Hypothalamus (tissue), 51 donors: ENCODE measurements at places on chromosomes 5 and 9.

- DNase-seq: peak; percentile 65
Observed at GRCh38 chr9:69324549-69325401, at the start of gene ENTREP1. TSS of gene ENTREP1 (plus strand) at chr9:69325215. CDS start at chr9:69325310, 95 bp downstream.

DNA sequence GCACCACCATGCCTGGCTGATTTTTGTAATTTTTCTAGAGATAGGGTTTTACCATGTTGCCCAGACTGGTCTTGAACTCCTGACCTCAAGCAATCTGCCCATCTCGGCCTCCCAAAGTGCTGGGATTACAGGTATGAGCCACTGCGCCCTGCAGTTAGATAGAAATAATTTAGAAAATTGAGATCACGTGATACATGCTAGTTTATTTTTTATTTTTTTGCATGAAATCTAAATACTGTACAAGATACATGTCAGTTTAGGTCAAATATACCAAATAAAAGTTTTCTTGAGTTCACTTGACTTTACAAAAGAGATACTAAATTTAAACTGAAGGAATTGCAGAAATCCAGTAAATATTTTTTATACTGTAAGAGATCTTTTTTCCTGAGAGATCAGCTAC is 304.2 kb downstream of the YTHDC2 start:
- DNase-seq: no peak

DNA sequence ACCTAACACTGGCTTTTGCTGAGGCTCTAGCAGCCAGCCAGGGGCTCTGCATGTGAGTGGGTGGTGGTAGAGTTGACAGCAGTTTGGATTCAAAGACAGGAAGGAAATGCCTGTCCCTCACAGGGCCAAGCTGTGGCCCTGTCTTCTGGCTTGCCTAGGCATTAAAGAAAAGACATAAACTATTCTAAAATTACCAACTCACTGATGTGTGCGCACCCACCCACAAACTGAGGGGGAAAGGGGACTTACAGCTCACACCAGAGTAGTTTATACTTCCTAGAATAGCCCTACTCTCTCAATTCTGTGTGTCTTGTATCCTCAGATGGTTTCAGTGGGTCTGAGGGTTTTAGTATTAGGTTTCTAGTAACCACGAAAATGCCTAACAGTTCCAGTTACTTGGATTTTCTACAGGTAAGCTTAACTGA is 18.3 kb upstream of the IL13 start:
- no peak for DNase-seq

DNA sequence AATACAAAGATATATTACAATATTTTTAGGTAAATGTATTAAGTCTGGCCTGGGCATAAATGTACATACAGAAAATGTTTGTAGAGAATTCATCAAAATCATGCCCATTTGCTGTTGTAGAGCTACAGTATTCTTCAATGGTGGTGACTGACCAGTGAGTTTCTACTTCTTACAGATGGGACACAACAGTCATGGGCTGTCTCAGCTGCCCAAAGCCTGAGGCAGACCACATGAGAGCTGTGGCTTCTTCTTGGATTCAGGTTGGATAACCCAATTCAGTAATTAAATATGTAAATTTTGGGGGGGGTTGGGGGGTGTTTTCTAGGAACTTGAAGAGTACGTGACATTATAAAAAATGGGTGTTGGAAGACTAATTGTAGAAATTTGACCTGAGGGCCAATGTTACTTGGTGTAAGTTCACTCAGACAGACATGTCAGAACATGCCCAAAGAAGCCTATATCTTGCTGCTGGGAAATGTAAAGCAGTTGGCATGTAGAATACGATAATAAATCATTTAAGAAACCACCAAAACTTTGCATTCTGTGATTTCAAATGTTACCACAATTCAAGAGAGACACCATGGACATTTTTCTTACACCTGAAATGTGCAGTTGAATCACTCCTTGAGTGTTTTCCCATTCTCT is 17.9 kb downstream of the STARD4 start:
- DNase-seq: no peak

- DNase-seq: no peak
Observed at GRCh38 chr9:36046923-36047322, 10.2 kb downstream of the RECK start.

GRCh38 chr5:124274949-124275348 is 471.5 kb downstream of the ZNF608 start:
- DNase-seq: no peak

GRCh38 chr5:6468104-6468503 is 19.4 kb downstream of the UBE2QL1 start:
- no peak for DNase-seq

GRCh38 chr5:118553662-118554061 is 434.7 kb downstream of the DTWD2 start:
- DNase-seq: no peak

GRCh38 chr5:176659512-176659839 is 12.2 kb downstream of the TSPAN17 start:
- DNase-seq: no peak

- no peak for DNase-seq
Observed at GRCh38 chr5:115559524-115559923, 14.9 kb upstream of the FEM1C start.

DNA sequence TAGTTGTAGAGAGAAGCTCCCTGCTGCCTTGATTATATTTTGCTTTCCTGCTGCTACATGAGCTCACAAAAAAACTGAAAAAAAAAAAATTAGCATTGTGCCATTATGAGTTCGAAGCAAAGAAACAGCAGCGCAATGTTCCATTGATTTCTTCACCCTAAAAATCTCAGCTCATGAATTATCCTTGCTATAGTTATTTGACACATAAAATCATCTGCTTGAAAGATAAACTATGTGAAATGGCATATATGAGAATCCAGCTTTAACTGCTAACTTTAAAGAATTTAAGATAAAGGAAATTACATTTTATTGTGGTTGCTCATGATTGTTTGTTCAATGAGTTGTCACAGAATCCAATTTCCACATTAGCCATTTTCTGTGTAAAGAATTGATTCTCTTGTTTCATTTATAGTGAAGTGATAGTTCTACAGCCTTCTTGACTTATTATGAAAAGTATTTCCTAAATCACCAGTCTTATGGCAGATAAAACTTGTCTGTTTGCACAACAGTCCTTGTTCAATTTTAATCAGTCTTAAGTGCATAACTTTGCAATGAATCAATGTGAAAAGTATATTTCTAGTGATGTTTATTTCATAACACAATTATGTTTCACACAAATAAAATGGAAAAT is 1275.0 kb upstream of the CDH9 start:
- DNase-seq: no peak

DNA sequence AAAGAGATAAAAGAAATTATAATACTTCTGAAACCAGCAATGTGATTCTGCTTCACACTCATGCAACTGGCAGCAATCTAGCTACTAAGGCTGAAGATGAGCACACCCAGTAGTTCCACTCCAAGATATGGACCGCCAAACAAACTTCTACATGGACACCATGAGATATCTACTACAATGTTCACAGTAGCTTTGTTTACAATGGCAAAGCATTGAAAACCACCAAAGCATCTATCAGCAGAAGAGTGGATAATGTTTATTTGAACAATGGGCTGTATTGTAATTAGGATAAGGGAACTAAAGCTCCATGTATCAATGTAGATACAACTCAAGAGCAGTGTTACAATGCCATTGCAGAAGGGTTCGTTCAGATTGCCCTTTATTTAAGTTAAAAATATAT is 91.2 kb upstream of the ERBIN start:
- DNase-seq: no peak

- DNase-seq: no peak
Observed at GRCh38 chr5:58927181-58927580, 344.3 kb downstream of the RAB3C start.

DNA sequence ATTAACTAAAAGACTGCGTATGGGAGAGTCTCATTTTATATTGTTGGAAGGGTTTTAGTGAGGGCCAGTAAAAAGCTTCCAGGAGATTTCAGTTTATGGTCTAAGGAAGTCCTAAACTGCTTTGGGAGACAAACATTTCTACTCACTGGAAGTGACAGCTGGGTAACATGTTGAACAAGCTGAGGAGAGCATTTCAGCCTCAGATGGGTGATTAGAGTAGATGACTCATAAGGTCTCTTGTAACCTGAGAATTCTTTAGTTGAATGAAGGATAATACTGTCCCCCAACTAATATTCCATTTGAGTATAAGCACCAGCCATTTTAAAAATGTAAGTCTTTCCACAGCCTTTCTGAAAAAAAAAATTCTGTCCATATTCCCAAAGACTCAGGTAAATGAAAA is 218.0 kb upstream of the C9orf72 start:
- DNase-seq: no peak

DNA sequence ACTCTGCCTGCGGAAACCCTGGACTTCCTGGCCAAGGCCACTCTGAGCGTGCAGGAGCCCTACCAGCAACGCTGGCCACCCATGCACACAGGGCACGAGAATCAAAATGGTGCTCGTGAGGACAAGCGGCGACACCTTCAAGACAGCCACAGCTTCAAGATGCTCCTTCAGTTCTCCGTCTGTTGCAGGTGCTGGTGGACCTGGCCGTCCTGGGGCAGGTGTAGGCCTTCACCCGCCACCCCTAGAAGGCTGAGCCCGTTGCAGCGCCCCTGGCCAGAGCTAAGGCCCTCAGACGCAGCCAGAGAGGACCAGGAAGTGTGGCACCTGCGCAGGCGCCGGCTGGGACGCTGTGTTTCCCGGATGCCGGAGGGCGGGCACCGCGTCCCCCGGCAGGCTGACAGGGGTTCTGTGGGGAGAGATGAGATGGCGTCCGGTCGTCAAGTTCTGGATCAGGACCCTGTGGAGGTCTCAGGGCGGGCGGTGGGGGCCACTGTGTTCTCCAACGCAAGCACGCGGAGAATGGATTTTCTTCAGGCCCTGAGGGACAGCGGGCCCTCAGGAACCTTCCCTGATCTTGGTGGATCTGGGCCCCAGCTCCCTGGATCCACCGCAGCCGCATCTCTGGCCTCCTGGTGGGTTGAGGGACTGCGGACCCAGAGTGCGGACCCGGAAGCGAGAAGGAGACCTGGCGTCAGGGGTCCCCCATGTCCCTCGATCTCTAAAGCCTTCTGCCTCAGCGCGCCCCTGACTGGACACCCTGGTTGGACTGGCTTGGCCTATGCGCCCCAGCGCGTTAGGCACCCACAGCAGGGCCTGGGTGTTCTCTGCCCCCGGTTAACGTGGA is 1770.8 kb upstream of the CDH9 start:
- DNase-seq: no peak

DNA sequence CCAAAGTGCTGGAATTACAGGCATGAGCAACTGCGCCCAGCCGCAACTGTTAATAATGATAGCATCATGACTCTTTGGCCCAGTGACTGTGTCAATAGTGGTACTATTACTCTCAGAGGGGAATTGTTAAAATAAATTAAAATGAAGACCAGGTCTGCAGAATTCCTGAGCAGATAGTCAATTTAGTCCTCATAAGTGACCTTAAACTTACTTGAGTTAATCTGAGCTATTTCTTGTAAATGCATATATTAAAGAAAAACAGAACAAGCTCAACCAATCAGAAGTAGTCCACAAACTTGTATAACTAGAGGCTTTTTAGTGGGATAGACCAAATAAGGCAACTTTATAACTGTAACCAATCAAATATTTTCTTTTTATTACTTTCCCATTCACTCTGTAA is 1.7 kb upstream of the RECK start:
- DNase-seq: no peak

DNA sequence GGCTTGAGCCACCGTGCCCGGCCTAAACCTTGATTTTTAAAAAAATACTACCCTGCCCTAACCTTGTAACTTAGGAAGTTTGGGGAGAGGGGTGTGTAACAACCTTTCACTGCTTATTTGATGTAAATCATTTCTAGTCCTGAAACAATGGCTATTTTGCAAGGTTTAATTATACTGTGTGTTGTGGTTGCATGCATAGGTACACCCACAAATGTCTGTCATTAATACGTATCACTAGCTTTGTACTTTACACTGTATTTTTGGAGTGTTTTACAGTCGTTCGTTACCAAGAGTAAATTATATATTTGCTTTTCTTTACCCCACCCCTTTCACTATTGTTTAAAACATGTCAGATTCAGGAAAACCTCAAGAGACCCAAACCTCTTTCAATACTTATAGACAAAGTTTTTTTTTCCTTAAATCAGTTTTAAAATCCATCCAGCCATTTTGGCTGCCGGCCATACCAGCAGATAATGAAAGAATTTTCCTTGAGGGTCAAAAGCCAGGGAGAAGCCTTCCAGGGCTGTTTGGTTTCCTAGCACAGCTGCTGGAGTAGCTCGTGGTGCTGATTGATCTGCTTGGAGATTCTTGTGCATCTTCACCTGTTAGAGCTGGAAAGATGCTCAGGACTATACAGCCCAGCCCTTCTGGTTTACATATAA is 50.7 kb downstream of the DOCK8 start:
- DNase-seq: no peak

GRCh38 chr5:68110264-68110663 is 105.3 kb upstream of the PIK3R1 start:
- DNase-seq: no peak

- DNase-seq: no peak
Observed at GRCh38 chr9:114666851-114667250, 9.2 kb upstream of the TEX53 start.

DNA sequence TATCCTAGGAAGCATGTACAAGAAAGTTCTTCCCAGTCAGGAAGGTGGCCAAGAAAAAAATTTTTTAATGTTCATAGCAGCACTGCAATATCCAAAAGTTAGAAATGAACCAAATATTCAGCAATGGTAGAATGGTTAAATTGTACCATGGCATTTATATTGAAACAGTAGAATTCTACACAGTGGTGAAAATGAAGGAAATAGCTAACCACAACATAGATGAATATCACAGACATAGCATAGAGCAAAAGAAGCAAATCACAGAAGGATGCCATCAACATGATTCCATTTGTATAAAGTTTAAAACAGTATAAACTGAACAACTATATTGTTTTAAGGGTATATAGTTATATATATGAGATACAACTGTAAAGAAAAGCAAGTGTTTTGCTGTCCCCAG is 10.7 kb upstream of the ANKDD1B start:
- DNase-seq: no peak

DNA sequence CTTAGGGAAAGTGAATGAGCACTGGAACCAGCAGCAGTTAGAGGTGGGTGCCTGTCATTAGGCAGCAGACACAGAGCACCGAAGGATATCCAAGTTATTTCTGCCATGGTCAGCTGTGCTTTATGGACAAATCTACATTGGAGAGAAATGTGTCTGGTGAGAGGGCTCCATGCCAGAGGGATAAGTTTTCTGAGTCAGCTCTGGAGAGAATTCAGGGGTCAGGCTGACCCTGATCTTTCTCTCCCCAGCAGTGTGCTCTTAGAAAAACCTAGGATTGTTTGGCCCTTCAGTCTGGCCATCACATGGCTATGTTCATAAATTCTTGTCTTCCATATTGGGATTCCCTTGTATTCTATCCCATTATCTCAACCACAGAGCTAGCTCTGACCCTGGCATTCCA is 8.9 kb upstream of the IL17B start:
- no peak for DNase-seq

- no peak for DNase-seq
Observed at GRCh38 chr5:88325868-88326267, 57.2 kb upstream of the TMEM161B start.

DNA sequence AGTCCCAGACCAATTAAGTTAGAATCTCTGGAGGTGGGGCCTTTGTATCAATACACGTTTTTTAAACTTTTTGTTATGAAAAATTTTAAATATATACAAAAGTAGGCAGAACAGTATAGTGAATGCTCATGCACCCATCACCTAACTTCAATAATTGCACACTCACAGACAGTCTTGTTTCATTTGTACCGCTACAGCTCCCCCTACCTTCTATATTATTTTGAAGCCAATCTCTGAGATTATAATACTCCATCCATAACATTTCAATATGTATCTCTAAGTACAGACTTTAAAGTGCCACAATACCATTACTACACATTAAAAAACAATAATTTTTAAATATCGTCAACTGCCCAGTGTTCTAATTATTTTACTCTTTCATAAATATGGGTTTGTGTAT is 32.9 kb downstream of the ISL1 start:
- DNase-seq: no peak
